ENCODE measurements at places on chromosomes 7 and 10. TPM values are rescaled to one million over a fixed set of nuclear protein-coding genes. Genes with fewer than 3 reads are reported as not detected.

CTAGE4 gene
- total RNA-seq: 9.5 TPM

FAM25C gene
- total RNA-seq: not detected

TDRD1 gene
- 0.09 TPM for total RNA-seq

NXPH1 gene
- not detected for total RNA-seq

VENTX gene
- total RNA-seq: 0.36 TPM

STEAP1 gene
- 24.5 TPM for total RNA-seq

ARID5B gene
- 22.4 TPM for total RNA-seq

GOLGA7B gene
- total RNA-seq: 0.29 TPM

CLRN3 gene
- total RNA-seq: 121 TPM

SGCE gene
- 70.2 TPM for total RNA-seq

CUBN gene
- total RNA-seq: 0.38 TPM

NPFFR1 gene
- 0.10 TPM for total RNA-seq

TMEM140 gene
- 20.9 TPM for total RNA-seq

DEPP1 gene
- total RNA-seq: 18.1 TPM

PPP1R9A gene
- total RNA-seq: 48.9 TPM

UPK3BL1 gene
- total RNA-seq: 10.7 TPM

CTBP2 gene
- 137 TPM for total RNA-seq

OR2A42 gene
- total RNA-seq: 0.32 TPM

PLXNA4 gene
- total RNA-seq: 0.78 TPM

ZNF488 gene
- total RNA-seq: 0.47 TPM

GLUD1 gene
- total RNA-seq: 114 TPM

FRMD4A gene
- total RNA-seq: 17.2 TPM

LEP gene
- total RNA-seq: not detected

MOGAT3 gene
- 66.2 TPM for total RNA-seq

Data from mucosa of descending colon (tissue), 3 donors.